ENCODE measurements at places on chromosomes 11 and 22.

DNA sequence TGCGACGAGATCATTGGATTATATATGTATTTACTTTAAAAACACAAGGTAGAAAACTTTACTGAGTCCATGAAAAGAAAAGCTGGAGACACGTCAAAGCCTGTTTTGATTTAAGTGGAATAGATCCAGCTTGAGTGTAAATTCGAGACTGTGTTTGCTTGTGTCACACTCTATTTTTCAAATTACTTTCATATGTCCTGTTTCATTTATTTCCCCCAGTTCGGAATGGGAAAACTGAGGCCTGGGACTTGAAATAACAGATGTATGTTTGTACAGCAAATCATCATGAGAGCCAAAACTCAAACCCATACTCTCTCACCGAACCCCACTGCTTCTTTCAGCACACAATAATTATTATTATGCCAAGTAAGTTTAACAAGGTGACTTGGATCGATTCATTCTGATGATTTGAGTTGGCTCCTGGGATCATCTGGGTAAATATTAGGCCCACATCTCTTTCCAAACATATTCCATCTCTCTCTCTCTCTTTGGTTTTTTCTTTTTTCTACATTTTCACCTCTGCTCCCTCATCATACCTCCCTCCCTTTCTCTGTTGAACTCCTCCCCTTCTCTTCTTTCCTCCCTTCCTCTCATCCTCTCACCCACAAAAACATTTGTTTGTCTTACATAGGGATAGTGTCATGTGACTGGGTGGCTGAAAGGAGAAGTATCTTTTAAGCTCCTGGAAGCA is 21.2 kb downstream of the FZD4 start:
- DNase-seq: no peak

- DNase-seq: no peak
Measured at GRCh38 chr11:69044111-69045013, 4.4 kb upstream of the TPCN2 start.

DNA sequence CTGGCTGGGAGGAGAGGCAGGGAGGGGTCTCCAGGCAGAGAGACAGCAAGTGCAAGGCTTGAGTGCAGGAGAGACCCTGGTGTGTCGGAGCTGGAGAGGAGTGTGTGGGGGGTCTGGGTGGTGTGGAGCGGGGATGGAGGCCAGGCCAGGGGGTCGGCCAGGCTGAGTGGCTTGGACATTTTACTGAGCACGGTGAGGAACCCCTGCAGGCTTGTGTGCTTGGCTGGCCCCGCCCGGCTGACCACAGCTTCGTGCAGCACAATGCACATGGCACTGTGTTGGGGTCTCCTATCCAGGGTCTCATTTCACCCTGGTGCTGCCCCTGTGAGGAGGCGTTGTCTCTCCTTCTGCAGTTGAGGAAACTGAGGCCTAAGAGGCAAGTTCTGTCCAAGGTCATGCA is 5.6 kb downstream of the MYEOV start:
- DNase-seq: no peak

GRCh38 chr11:27052668-27053067 is 12.1 kb downstream of the BBOX1 start:
- no peak for DNase-seq

GRCh38 chr22:21047035-21047661 is 1.4 kb downstream of the LRRC74B start:
- DNase-seq: no peak

DNA sequence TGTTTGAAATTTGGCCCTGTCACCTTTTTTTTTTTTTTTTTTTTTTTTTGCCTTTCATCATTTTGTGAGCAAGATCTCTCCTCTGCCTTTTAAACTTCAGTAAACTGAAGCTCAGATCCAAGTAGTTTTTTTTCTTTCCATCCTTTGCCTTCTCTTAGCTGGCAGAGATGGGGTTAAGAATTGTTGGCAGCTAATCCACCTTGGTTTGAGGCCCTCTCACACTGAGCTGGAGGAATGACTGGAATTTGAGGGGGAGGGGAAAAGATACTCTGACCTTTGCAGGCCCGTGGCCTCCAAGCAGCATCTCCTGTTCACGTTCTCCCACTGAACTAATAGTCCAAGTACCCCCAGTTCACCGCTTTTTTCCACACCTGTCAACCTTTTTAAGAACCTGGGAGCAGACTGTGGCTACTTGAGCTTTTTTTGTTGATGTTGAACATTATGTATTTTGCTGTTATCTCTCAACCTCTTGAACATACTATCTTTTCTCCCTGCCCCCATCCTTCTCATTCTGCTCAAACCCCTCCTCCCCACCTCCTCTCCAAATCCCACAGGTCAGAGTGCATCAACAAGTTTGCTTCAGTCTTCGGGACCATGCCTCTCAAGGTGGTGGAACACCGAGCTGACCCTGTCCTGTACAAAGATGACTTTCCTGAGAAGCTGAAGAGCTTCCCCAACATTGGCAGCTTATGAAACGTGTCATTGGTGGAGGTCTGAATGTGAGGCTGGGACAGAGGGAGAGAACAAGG is 66.2 kb downstream of the ALX4 start:
- DNase-seq: no peak

- DNase-seq: peak; percentile 87
Measured at GRCh38 chr22:38868886-38869381, 3.1 kb downstream of the CBX6 start.

GRCh38 chr11:30478923-30479322 is 107.2 kb downstream of the MPPED2 start:
- DNase-seq: no peak

DNA sequence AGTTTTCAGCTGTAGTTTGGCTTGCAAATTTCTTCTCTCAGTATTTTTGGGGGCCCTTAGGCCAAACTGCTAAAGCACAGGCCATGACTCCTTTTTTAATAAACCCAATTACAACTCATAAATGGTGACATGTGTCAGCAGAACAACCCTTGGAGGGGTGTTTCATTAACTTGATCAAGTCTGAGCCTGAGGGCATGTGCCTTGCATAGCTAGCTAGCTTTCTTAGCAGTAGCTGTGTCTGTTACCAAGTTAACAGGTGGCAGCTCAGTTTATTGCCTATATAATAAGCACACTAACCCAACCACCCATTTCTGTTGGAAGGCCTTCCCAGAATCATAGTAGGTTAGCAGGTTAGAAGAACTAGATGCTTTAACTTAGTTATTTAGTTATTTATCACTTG is 950.3 kb upstream of the CCDC90B start:
- no peak for DNase-seq

DNA sequence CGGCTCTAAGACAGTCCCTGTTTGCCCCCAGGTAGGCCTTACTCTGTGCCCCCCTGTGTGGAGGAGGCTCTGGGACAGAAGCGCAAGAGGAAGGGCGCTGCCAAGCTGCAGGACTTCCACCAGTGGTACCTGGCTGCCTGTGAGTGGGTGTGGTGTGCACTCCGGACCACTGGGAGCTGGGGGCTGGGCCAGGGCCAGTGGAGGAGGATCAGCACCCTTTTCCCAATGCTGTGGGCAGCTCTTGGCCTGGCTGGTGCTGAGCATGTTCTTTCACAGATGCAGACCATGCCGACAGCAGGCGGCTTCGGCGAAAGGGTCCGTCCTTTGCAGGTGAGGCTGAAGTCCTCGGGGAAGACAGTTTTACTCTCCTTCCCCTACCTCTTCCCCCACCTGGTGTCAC is 3.7 kb downstream of the SCO2 start:
- DNase-seq: no peak

- no peak for DNase-seq
Measured at GRCh38 chr22:26508148-26508547, 4.1 kb downstream of the TFIP11 start.

GRCh38 chr11:78685156-78685555 is 110.5 kb upstream of the NARS2 start:
- DNase-seq: no peak

DNA sequence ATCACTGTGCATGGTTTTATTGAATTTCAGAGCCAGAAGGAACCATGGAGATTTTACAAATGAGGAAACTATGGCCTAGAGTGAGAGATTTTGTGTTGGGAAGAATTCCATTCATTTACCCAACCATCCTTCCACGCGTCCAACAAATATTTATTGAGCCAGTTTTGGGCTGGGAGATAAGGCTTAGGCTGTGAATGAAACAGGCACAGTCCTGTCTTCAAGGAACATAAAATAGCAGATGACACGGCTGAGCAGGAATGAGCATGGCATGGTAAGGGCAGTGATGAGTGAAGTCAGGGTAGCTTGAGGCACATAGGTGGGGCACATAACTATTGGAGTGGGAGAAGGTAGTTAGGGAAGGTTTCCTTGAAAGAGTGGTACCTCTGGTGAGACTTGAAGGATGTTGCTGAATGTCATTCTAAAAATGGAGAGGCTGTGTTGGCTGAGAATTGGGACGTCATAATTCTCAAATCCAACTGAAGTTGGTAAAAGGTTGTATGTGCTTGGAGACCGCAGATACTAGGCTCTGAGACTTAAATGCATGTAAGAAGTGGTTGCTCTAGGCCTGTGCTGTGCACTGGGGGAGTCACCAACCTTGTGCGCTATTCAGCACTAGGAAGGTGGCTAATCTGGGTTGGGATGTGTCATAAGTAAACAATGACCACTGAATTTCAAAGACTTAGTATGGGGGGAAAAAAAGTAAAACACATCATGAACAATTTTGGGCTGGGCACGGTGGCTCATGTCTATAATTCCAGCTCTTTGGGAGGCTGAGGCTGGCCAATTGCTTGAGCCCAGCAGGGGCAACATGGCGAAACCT is 51.9 kb downstream of the TEAD1 start:
- no peak for DNase-seq

DNA sequence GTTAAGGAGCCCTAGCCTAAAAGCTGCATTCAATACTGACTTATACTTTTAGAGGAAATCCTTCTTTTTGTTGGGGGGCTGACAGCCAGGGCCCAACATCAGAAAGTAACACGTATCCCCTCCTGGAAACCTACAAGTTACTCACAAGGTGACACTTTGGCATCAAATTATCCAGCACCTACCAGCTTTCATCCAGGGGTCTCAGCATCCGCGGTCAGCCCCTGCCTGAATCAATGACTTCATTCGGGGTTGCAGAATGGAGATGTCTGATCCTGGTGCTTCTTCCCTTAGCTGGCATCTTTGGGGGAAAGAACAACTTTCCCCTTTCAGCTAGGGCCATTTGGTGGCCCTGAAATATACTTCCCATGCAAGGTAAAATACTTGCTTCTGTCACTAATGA is 5.3 kb upstream of the NAP1L4 start:
- no peak for DNase-seq

DNA sequence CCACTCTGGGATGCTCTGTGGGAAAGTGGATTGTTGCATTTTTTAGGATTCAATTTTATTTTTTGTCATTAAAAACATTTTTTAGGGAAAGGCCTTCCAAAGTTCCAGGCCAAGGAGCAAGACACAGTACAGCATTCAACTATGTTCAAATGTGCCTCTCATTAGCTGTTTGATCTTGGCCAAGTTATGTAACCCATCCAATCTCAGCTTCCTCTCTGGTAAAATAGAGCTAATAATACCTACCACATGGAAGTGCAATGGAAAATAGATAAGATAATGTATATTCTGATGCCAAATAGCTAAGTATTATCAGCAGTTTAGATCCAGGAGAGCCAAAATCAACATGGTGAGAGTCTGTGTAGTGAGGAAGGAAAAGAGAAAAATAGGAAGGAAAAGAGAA is 220.3 kb upstream of the SESN3 start:
- no peak for DNase-seq

- no peak for DNase-seq
Measured at GRCh38 chr11:131829725-131830124, 459.3 kb downstream of the NTM start.

GRCh38 chr22:45240104-45240809 is 437 bp downstream of the KIAA0930 start:
- DNase-seq: no peak

DNA sequence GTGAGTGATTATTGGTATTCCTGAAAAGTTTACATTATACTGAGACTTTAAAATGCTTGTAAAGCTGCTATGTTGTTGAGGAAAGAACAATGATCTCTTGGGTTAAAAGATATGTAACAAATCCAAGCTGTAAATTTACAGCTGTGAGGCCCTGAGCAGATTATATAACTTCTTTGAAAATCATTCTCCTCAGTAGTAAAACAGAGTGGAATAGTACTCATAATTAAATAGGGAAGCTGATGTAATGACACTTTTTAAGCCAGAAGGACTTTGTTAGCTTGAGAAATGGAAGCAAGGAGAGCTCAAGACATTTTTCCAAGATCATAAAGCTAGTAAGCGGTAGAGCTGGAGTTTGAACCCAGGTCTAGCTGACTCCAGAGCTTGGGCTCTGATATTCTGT is 363.9 kb downstream of the TMEM135 start:
- DNase-seq: no peak

GRCh38 chr11:122773781-122774266 is 64.5 kb upstream of the CRTAM start:
- DNase-seq: no peak

DNA sequence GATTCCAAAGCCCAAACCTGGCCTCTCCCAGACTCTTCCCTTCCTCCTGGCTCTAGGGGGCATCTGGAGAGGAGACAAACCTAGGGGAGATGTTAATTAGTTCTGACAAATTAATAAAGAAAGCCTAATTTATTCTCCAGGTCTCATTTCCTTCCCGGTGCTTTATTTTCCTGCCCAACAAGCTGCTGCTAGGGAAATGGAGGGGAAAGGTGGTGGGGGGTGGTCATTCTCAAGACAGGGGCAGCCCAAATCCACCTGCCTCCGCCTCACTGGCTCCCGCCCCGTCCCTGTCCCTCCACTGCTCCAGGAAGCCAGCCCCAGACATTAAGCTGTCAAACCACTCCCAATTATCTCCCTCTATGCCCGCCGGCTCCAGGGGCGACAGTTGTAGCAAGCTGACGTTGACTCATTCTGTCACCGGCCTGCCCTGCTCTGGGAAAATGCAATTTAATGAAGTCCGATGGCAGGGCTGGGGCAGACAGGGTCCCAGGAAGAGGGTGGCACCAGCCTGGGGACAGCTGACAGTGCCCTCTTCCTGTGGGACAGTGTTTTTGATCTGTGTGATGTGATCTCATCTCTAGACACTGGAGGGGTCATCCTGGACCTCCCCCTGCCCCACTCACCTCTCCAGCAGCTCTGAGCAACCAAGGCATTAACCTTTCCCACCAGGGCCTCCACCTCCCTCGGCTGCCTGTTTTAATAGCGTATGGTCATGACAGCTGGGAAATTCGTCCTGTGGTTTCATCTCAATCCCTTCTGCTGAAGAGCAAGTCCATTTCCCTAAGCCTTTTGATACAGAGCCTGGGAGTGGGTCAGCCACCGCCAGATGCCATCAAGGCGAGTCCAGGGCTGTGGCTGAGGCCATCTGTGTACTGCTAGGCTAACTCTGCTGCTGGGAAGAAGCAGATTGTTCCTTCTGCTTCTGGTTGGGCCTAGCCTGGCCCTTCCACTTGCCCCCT is 27.1 kb downstream of the NECTIN1 start:
- DNase-seq: no peak

GRCh38 chr11:104094576-104094975 is 58.1 kb downstream of the DDI1 start:
- no peak for DNase-seq

GRCh38 chr11:61973476-61974162 is 6.2 kb upstream of the FTH1 start:
- no peak for DNase-seq

- DNase-seq: peak; percentile 15
Measured at GRCh38 chr22:20624161-20624616, 116.8 kb downstream of the MED15 start.
